ENCODE measurements at places on chromosomes 1 and 21. TPM values are rescaled to one million over a fixed set of nuclear protein-coding genes. Genes with fewer than 3 reads are reported as not detected.
A peak's percentile ranks its signal among the peaks of the same experiment; 100 is the strongest.

GRCh38 chr21:38794978-38795377 is 10.8 kb upstream of the ETS2 start:
- DNase-seq, result no peak

DNA sequence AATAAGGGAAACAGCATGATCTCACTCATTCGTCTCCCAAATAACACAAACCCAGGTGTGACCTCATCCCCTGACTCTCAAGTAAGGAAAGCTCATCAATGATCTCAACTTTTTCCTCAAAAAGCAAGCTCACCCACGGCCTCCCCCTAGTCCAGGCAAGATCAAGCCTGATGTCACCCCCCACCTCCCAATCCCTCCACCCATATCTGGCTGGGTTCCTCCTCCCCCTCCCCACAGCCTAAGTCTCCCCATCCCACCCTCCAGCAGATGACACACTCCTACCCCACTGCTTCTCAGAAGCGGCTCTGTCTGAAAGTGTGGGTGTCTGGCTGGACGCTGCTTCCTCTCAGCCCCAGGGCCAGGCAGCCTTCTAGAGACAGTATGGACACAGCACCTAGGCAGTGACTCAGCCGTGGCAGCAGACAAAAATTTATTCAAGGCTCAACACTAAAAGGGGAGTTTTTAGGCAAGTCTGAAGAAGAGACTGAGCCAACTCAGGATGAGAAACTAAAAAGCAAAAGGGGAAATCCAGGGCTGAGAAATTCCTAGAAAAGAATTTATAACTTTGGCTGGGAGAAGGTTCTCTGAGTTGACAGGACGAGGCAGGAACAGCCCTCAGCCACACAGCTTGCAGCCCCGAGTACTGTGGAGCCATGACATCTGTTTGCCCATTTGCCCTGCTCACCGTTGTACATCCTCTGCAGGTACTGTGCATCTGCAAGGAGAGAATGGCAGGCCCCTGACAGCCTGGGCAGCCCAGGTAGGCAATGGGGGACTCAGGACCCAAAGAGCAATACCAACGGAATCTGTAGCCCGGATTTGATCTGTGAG is 81.6 kb upstream of the LRRC8D start:
- no peak for DNase-seq

Gene ERG
- not detected for total RNA-seq

DNA sequence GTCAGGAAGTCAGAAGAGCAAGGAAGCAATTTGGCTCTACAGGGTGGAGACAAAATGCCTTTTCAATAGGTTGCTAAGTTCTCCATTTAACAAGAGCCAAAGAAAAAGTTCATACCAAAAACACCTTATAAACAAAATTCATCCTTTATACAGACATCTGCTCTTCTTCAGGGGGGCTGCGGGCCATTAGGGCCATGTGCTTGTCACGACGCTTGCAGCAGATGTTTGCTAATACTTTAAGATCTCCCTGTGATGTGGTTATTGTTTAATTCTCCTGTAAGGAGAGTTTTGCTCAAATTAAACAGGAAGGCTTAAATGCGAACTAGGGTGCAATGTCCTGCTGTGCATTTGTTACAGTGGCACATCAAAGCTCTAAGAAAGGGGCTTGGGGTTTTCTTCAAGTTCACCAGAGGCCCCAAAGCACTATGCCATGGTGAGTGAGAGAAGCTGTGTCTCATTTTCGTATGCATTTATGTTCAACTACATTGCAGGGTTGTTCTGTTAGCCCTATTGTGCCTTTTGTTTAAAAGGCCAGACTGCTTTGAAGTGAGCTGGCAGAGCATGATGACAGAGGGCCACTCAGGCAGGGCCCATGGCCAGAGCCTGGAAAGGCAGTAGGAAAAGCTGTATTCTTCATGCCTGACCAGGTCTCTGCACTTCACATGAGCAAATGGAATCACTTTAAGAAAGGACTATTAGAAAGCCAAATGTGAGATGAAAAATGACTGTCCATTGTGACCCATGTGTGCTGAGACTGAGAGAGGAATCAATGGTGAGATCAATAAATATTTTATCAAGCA is 24.8 kb upstream of the NTPCR start:
- DNase-seq, result no peak

Gene S100A7A
- total RNA-seq, result not detected

DNA sequence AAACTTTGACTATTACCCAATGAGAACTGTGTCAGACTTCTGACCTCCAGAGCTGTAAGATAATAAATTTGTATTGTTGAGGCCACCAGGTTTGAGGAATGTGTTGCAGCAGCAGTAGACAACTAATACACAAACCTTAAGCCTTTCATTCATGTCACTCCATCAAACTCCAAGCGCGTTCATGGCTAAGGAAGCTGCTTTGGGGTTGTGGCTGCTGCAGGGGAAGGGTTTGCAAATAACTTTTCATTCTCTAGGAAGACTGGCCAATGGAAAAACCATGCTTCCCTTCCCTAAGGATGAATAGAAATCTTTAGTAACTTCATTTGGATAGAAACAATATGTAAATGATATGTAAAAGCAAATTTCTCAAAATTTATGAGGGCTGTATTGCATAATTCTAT is 170.4 kb downstream of the RHOU start:
- DNase-seq, result no peak

DNA sequence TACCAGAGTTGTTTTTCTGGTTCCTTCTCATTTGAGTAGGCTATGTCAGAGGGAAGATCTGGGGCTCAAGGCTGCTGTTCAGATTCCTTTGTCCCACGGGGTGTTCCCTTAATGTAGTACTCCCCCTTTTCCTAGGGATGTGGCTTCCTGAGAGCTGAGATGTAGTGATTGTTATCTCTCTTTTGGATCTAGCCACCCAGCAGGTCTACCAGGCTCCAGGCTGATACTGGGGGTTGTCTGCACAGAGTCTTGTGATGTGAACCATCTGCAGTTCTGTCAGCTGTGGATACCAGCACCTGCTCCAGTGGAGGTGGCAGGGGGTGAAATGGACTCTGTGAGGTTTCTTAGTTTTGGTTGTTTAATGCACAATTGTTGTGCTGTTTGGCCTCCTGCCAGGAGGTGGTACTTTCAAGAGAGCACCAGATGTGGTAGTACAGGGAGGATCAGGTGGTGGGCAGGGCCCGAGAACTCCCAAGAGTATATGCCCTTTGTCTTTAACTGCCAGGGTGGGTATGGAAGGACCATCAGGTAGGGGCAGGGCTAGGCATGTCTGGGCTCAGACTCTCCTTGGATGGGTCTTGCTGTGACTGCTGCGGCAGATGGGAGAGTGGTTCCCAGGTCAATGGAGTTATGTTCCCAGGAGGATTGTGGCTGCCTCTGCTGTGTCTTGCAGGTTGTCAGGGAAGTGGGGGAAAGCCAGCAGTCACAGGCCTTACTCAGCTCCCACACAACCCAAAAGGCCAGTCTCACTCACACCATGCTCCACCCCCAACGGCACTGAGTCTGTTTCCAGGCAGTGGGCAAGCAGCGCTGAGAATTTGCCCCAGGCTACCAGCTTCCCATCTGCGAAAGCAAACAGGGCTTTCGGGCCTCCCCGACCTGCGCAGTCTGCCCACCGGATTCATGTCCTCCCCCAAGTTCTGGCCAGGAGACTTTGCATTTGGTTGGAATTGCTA is 64.2 kb downstream of the SERINC2 start:
- DNase-seq, result peak; percentile 63

Gene PTCH2
- total RNA-seq, result 1.8 TPM

Gene TLR5
- 0.06 TPM for total RNA-seq

DNA sequence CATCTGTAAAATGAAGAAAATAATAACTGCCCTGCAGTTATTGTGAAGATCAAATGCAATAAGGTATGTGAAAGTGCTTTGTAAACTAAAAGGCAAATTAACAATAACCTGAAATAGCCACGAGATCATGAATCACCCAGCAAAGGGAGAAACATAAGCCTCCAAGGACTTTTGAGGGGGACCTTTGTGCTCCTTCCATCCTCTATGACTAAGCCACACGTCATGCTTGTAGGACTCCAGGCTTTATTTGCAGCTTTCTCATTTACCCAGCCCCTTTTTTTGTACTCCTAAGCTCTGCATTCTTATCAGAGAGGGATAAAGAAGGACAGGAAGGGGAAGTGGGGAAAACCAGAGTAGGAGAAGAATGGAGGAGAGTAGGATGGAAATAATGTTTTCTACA is 115.1 kb downstream of the PROX1 start:
- peak; percentile 39 for DNase-seq

DNA sequence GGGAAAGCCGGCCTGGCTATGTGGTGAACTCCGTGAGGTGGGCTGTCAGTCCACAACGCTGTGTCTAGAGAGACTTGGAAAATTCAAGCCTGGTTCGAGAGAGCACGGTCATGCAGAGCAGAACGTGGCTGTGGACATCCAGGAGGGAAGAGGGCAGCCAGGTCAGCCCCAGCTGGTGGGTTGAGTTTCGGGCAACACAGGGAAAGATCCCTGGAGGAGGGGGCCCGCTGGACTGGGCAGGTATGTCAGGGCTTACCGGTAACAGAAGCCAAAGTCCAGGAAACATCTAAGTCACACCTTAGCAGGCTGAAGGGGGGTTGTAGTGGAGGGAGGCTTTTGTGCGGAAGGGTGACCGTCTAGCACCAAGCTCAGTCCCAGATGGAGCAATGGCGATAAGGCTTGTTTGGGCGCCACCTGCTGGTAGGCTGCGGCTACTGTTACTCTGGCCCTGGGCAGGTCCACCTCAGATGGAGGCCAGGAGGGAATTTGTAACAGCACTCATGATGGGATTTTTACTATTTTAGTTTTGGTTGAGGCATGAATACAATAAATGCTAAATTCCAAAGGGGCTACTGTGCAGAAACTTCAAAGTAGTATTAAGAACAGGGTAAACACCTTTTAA is 143.3 kb upstream of the ZNF644 start:
- DNase-seq, result peak; percentile 85

GRCh38 chr21:34037009-34037795 is 36.2 kb upstream of the MRPS6 start:
- DNase-seq, result no peak

DNA sequence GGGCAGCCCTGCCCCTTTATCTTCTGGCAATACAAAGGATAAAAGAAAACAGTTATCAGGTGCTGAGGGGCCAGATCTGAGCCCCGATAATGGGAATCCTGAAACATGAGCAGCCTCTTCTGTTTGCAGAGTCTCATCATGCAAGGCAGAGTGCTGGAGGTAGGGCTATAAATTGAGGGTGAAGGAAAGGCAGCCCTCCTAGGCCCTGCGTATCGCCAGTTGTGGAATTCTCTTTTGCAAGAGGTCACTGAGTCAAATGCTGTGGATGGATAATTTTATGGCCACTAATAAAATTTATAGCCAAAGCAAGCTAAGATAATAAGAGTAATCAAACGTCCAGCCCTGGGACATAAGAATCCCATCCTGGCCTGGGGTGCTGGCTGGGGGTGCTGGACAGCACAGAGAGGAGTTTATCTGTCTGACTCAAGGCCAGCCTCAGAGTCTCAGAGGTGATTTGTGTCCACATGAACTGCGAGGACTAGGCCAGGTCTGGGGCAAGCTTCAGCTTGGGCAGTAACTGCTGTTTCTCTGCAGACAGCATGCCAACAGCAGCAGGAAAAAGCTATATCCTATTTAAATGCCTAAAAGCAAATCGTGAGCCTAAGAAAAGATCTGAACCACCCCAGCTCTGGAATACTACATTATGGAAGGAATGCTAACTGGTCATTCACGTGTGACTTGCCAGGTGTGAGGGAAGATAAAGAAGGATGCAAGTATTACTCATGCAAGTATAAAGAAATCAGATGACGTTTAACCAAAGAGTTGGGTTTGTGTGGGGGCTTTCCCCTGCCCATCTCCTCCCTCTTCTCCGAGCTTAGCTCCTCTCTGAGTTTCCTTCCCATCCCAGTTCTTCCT is 254.8 kb downstream of the KIF26B start:
- no peak for DNase-seq

DNA sequence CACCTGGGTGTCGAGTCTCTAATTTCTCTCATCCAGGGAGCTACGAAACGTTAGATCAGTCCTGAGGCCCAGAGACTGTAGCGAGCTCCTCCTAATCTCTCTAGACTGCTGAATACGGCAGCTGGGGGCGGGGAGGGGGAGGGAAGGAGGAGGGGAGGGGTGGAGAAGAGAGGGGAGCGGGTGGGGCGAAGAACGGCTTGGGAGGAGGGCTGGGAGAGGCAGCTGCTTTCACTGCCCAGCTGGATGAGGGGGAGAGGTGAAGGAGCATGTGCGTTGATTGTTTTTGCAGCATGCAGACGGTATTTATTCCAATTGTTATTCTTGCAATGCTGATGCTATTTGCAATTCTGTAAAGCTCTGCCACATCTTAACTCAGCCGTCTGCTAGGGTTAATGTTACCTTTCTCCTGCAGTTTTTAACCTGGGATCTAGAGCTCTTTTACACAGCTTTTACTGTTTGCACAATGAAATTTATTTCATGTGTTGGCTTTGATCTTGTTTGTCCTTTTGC is 790 bp downstream of the DNAJC6 start:
- peak; percentile 61 for DNase-seq

Gene RNF223
- total RNA-seq, result not detected

GRCh38 chr1:37958690-37959089 is 11.8 kb upstream of the INPP5B start:
- no peak for DNase-seq

DNA sequence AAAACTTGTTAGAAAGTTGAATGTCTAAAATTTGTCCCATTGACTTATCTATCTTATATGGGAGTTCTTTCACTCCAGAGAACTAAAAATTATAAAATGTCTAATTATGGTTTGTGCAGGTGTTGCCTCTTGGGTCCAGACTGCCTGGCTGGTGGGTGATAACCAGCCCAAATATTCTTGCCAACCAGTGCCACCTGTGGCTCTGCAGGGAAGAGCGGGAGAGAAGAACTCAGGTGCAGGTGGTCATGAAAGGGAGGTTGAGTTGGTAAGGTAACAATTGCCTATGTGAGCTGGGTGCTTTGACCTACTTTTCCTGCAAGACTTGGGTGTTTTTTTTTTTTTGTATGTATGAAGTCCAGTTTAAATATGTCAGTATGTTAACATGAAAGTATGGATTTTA is 10.2 kb downstream of the RPS6KC1 start:
- no peak for DNase-seq

Gene IL23R
- total RNA-seq, result not detected

DNA sequence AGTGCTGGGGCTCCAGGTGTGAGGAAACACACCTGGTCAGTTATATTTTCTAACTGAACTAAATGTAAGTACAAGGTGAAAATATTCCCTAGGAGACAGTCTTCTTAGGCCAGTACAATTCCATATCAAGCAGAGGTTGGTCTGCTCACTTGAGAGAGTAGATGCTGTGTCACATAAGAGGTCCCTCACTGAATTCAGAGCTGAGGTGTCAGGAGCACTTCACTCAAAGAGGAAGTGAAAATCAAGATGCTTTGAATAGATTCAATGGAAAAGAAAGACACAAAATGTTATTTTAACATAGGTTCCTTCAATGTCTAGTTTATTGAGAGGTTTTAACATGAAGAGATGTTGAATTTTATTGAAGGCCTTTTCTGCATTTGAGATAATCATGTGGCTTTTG is 4.3 kb upstream of the FCRL3 start:
- no peak for DNase-seq

DNA sequence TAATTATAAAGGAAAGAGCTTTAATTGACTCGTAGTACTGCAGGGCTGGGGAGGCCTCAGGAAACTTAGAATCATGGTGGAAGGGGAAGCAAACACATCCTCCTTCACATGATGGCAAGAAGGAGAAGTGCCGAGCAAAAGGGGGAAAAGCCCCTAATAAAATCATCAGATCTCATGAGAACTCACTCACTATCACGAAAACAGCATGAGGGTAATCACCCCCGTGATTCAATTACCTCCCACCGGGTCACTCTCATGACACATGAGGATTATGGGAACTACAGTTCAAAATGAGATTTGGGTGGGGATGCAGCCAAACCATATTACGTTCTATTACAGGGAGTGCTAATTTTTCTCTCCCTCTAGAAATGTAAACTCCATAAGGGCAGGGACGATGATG is 14.2 kb upstream of the MRPS14 start:
- DNase-seq, result no peak

GRCh38 chr1:205274041-205274691 is 46.4 kb downstream of the TMCC2 start:
- no peak for DNase-seq
